ENCODE measurements at places on chromosomes 13 and 19.

DNA sequence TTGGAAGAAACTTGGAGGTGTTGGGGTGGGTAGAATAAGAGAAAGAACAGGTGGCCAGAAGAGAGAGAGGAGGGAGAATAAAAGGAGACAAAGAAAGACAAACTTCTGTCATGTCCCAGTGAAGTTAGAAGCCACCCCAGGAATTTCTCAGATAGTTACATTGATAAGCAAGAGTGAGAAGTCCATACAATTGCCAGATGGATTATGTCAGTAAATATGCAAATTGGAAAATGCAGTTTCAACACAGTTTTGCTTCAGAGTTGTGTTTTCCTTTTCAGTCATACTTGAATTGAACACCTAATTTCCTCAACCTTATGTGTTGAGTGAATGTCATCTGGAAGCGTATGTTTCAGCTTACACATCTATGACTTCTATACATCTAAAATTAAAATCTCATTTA lies 139.2 kb downstream of the RXFP2 start:
- DNase-seq = no peak

DNA sequence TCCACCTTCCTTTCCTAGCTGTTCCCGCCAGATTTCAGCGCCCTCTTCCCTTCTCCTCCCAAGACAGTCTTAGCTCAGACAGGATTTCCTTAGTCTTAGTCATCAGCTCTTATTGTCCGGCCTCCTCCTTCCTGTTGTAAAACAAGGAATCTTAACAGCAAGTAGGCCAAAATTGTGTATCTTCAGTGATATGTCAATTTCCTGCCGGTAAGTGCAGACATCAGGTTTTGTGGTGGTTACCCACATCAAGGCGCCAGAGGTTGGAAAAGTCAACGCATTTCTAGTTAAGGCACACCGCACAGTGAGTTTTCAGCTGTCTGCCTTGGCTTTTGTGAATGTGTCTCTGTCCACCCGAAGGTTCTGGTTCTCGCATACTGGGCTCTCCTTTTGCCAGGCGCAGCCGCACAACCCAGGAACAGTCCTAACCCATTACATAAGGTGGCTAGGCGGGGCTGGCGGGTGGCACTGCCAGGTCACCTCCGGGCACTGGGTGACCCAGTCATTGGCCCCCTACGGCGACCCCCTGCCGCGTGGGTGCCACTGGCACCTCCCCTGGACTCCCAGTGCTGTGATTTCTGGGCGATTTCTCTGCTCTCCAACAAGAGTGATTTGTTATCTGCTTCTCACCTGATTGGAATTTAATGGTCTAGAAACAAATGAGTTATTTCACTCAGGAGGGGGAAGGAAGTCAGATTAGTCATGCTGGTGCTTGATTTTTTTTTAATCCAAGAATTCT lies 12.9 kb downstream of the COL4A2 start:
- no peak for DNase-seq

DNA sequence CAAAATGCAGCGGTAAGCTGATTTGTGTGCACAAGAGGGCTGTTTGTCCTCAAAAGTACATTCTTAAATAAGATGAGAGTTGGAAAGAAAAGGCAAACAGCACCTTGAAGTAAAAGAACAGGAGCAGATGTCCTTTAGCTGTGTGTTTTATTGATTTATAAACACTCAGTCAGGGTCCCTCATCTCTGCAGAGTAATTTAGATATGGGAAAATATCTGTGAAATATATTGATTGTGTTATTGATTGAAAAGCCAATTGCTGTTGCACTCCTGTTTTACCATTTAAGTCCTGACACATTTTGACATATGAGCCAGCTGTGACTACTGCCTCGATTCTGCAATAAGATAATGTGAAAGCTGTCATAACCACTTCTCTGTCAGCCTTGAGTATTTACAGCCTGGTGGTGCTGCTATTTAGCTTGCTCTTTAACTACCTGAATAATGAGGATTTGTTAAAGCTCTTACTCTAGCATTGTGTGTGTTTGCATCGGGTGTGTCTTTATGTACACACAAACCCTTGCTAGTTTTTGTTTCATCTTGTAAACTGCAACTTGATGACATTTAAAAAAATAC lies 550.1 kb downstream of the DACH1 start:
- no peak for DNase-seq

- DNase-seq = no peak
Observed at GRCh38 chr13:100941377-100942368, 267.1 kb upstream of the TMTC4 start.

GRCh38 chr19:18604820-18605159 lies 1.8 kb downstream of the CRLF1 start:
- no peak for DNase-seq

DNA sequence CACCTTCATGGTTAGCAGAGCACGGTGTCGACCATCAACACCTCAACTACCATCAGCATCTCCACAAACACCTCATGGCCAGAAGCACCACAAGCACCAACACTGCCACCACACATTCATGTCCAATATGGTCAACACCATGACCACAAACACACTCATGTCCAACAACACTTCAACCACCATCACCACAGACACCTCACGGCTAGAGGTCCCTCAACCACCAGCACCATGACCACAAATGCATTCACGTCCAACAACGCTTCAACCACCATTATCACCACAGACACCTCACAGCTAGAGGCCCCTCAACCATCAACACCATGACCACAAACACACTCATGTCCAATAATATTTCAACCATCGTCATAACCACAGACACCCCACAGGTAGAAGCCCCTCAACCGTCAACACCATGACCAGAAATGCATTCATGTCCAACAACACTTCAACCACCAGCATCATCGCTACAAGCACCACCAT lies 10.2 kb downstream of the TRAPPC5 start:
- peak; percentile 51 for DNase-seq

DNA sequence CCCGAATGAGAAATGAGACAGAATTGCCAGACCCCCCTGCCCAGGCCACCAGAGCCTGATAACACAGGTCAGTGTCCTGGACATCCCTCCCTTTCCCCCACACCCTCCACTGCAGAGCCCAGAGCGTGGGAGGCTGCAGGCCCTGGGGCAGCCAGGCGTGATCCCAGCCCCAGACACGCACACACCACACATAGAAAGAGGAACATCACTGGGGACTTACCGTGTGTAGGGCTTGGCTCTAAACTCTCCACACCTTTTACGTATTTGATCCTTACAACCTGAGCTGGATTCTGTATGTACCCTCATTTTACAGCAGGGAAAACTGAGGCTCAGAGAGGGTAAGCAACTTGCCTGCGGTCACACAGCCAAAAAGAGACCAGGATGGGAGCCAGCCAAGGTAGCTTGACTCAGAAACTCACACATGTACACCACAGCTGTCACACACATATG lies 334 bp upstream of the ANGPTL6 start:
- no peak for DNase-seq

- DNase-seq = no peak
Observed at GRCh38 chr13:68897331-68897928, 1210.2 kb upstream of the ATXN8OS start.

GRCh38 chr19:31863122-31863521 lies 482.3 kb upstream of the ZNF507 start:
- no peak for DNase-seq

DNA sequence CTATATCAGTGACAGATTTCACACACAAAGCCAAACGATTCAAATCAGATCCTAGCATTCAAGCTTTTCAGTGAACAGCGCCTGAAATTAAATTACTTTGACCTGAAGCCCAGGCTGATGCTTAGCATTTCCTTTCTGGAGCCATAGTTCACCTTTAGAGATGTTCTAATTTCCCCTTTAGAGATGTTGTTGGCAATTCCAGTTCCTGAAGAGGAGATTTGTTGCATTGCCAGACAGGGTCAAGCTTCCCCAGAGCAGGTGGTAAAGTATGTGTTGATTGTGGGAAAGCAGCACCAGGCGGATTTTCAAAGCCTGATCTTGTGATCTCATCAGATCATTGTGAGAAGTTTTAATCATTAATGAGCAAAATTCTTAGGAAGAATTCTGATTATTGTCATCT lies 609.8 kb upstream of the KLF12 start:
- no peak for DNase-seq

DNA sequence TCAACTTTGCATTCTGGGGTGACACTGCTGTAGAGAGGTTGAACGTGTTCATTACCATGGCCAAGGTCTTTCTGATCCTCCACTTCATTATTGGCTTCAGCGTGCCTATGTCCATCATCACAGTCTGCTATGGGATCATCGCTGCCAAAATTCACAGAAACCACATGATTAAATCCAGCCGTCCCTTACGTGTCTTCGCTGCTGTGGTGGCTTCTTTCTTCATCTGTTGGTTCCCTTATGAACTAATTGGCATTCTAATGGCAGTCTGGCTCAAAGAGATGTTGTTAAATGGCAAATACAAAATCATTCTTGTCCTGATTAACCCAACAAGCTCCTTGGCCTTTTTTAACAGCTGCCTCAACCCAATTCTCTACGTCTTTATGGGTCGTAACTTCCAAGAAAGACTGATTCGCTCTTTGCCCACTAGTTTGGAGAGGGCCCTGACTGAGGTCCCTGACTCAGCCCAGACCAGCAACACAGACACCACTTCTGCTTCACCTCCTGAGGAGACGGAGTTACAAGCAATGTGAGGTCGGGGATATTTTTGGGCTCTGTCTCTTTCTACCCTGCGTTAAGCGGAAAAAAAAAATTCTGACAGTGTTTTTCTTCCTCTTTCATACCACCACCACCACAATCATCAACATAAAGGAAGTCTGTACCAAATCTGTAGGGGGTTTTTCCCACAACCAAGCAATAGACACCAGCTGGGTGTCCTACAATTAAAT lies 29.5 kb downstream of the FPR3 start:
- no peak for DNase-seq

- DNase-seq = no peak
Observed at GRCh38 chr19:33553530-33554310, 32.1 kb upstream of the PEPD start.

Data from CD8-positive, alpha-beta memory T cell (primary cell).